ENCODE measurements at places on chromosomes 6 and 20.
A peak's percentile ranks its signal among the peaks of the same experiment; 100 is the strongest.

GRCh38 chr20:58078741-58079522 is 149.5 kb downstream of the ANKRD60 start:
- DNase-seq = no peak

DNA sequence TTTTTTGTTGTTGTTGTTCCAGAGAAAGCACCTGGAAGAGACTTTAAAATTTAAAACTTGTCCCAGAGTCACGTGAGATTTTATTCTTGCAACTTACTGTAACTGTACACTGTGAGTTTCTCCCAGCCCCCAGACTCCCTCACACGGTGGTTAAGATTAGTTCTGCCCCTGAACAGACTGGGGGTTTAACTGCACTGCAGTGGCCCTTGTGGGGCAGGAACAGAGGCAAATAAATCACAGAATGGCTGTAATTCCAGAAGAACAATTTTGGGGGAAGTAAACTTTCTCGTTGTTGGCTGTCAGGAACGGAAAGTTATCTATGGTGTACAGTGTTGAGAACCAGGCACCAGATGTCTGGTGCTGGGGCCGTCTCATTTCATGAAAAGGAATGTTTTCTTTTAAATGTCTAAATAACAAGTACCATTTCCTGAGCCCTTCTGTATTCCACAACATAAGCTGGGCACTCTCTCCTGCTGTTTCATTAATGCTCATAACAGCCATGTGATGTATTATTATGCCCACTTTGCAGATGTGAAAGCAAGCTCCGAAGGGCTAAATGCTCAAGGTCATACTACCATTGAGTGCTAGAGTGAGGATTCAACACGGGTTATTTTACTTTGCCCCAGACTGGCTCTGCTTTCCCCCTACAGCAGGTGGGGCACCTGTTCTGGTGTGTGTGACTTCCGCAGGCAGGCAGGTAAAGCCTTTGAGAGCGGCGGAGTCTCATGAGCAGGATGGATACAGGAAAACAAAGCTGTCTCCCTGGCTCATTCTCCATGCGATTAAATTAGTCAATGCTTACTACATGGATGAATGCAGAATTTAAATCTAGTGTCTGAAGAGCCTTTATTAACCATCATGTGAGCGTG is 30.5 kb downstream of the CNKSR3 start:
- DNase-seq = no peak

GRCh38 chr20:5470943-5471342 is 154.2 kb upstream of the PROKR2 start:
- no peak for DNase-seq

- no peak for DNase-seq
Observed at GRCh38 chr6:92126983-92127382, 1292.4 kb downstream of the EPHA7 start.

- DNase-seq = no peak
Observed at GRCh38 chr6:52503323-52503747, 73.5 kb downstream of the TRAM2 start.

- DNase-seq = no peak
Observed at GRCh38 chr6:134669485-134669884, 280.4 kb downstream of the ALDH8A1 start.

GRCh38 chr6:2514965-2515543 is 235.7 kb downstream of the MYLK4 start:
- DNase-seq = no peak

- no peak for DNase-seq
Observed at GRCh38 chr20:588932-589672, 21.0 kb downstream of the TCF15 start.

- no peak for DNase-seq
Observed at GRCh38 chr6:109672839-109673238, 18.2 kb downstream of the AK9 start.

DNA sequence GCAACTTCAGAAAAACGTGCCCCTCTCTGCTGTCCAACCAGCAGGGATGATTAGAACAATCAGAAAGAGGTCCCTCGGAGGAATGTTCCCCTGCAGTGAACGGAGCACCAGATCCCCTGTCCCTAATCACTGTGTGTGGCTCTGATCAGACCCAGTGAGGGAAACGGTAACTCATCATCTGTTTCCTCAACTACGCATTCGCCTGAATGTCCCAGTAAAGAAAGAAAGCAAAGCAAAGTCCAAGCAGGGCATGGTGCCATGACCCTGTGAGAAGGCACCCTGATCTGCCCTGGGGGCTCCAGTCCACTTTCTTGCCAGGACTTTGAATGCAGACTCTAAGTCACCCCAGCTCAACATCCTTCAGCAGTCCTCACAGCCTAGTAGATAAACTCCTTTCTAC is 149.2 kb downstream of the LY86 start:
- no peak for DNase-seq

DNA sequence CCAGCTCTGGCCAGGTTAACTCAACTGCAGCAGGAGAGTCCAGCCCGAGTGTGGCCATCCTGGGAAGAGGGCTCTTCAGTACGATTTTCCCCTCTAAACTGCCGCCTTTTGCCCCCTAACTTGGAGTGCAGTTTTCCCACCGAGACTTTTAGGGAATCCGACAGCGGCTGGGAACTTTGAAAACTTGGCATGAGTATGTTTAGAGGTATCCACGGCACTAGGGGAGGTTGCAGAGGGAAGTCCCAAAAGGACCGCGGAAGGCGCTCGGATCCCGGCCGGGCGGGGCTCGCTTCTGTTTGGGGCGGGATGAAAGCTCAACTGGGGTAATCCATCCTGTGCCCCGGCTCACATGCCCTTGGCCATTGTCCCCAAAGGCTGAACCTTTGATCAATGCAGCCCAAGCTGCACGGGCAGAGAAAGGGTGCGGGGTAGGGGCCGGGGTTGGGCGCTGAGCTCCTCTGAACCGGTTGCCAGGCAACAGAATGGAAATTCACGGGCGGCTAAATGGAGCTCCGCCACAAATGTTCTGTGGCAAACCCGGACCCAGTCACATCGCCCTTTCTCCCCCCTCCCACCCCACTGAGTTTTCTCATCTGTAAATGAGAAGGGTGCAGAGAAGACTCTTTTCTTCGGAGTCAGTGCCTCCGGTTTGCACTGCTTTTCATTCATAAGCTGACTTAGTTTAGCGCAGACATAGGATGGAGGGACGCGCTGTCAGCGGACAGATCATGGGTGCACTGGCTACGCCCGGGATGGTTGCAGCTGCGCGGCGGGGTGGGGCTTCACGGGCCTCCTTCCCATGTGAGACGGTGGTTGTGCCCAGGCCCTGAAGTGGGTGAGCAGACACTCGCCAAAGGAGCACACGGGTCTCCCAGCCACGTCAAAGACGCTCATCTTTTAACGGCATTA is 2.3 kb downstream of the BMP6 start:
- DNase-seq = peak; percentile 13

GRCh38 chr6:98894810-98895209 is 52.9 kb downstream of the FBXL4 start:
- DNase-seq = no peak

DNA sequence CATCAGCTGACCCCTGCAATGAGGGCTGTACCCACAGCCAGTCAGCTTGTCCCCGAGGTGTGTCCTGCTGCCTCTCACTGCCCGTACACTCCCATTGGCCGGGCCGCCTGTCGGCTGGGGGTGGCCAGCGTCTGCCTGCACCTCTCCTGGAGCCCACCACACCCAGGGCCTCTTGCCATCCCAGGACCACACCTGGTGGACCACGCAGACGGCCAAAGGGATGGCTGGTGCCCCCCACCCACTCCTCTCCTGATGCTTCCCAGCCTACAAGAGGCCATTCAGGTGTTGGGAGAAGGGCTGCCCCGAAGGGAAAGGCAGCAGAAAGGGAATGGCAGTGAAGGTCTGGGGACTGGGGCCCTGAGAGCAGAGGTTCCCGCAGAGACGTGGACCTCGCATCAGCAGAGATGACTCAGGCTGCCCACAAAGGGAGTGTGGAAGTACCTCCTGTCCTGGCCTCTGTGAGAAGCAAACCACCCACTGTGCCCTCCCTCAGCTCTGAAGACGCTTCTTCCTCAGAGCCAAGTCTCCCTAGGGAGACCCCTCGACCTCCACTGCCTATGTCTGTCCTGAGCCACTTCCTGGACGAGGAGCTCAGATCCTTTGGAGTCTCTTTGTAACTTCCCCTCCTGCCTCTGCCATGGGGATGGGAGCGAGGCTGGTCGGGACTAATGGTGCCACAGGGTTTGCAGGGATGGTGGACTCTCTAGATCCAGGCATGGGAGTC is 60.9 kb downstream of the PYGB start:
- no peak for DNase-seq

DNA sequence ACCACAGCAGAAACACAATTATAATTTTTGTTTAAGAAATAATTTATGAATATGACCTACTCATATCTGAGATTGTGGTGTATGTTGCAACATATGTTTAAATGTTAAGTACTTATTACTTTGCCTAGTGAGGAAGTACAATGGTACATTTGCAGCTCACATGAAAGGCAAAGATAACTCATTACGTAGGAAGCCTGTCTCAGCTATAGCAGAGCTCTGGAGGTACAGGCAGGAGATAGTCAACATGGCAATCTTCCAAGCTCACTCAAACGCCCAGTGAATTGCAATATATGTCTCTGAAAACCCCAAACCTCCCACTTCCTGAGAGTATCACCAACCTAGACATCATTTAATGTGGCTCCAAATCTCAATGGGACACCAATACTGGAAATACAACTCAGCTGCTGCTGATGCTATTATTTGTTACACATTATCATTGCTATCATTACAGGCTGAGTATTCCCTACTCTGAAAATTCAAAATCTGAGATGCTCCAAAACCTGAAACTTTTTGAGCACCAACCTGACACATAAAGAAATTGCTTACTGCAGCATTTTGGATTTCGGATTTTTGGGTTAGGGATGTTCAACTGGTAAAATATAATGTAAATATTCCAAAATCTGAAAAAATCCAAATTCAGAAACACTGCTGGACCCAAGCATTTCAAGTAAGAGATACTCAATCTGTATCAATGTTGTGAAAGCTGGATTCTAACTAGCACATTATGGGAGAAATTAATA is 25.1 kb upstream of the GSTA4 start:
- no peak for DNase-seq

GRCh38 chr20:49287555-49288249 is 9.8 kb upstream of the ZNFX1 start:
- no peak for DNase-seq

DNA sequence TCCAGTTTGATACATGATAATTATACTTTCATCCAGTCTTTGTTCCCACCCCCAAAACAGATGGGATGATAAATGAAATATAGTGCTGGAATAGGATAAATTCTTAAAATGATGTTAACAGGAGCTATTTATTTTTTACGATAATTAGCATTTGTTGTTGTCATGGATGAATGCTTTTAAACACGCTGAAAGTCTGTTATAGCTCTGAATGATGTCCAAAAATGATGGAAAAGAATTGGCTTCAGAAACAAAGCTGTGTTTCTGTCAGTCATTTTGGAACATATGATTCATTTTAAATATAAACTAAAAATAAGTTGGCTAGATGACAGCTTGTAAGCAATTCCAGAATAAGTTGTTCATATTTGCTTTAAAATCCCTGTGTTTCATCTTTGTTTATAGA is 237.4 kb downstream of the GRIK2 start:
- DNase-seq = no peak

GRCh38 chr6:113137426-113137825 is 719.7 kb upstream of the MARCKS start:
- no peak for DNase-seq

DNA sequence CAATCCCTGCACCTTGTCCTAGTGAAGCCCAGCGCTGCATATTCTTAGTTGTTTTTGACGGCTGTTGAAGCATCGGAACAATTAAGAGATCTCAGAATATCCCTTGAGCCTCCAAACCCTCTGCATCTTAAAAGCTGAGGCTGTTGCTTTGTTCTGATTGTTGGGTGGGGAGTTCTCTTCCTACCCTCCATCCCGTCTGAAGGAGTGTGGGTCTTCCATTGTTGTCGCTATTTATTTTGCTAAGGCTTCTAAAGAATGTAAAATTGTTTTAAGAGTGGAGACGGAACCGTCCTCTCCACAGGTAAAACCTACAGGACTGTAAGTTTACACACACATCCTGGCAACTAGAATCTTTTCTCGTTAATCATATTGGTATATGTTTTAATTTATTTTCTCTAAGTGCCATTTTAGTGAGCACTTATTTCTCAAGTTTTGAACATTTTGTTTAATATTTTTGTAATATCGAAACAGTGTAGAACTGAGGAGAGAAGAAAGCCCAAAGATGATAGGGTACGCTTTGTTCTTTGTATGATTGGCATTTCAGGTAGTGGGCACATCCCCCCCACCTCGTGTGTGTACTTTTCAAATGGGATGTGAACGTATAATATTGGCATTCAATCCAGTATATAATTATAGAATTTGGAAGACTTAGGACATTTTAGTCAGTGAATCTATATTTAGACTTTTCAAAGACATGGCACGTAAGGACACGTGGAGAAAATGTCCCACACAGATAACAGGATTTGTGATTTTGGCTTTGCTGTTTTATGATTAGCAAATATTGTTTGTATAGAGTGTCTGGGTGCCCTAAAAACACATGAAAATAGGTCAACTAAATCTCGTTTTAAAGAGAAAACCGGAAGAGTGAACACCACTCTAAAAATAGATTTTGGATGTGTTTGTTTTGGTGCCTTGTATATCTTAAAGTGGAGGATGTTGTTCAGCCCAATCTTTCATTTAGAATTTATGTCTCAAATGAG is 1.3 kb downstream of the RNF146 start:
- no peak for DNase-seq

- no peak for DNase-seq
Observed at GRCh38 chr6:74409447-74409846, 713.4 kb downstream of the CD109 start.

DNA sequence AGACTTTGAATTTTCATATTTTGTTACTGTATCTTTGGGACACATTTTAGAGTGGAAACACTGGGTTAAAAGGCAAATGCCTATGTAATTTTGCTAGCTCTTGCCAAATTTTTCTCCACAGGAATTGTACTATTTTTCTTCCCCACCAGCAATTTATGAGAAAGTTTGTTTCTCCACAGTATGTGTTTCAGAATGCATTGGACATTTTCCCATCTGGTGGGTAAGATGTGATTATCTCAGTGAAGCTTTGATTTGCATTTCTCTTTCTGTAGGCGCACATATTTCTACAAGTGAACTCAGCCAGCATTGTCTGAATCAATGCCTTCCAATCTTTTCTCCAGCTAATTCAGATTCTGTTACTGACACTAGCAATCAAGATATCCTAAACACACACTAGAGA is 157.8 kb downstream of the RCAN2 start:
- no peak for DNase-seq

GRCh38 chr20:43017241-43018030 is 172.3 kb downstream of the PTPRT start:
- DNase-seq = no peak

GRCh38 chr20:63085151-63085861 is 78.5 kb upstream of the BHLHE23 start:
- DNase-seq = peak; percentile 3

GRCh38 chr20:3483784-3484183 is 13.0 kb downstream of the ATRN start:
- no peak for DNase-seq

GRCh38 chr20:57662456-57663240 is 42.4 kb upstream of the ZBP1 start:
- DNase-seq = peak; percentile 7

- no peak for DNase-seq
Observed at GRCh38 chr6:40585651-40586269, 1.4 kb downstream of the LRFN2 start.

Data from activated naive CD4-positive, alpha-beta T cell treated with anti-CD3 and anti-CD28 coated beads, Interleukin-2, amount 50 U/mL, for 16 hours (primary cell).